ENCODE measurements at places on chromosomes 12 and 14.
A peak's percentile ranks its signal among the peaks of the same experiment; 100 is the strongest.

DNA sequence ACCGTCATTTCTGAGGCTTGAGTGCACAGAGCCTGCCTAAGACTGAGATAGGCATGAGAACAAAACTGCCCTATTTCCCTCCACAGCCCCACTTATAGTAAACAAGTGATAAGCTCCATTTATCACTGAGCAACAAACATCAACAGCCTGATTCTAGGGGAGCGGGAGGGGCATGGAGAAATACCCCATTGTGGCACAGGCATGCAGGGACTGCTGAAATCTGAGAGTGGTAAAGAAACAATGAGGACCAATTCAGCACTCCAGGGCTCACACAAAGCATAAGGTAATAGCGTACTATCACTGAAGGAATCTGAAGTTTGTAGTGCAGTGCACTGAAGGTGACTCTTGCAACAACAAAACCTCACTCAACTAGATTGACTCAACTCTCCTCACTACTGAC, 186.7 kb downstream of the ANO2 start:
- no peak for DNase-seq

DNA sequence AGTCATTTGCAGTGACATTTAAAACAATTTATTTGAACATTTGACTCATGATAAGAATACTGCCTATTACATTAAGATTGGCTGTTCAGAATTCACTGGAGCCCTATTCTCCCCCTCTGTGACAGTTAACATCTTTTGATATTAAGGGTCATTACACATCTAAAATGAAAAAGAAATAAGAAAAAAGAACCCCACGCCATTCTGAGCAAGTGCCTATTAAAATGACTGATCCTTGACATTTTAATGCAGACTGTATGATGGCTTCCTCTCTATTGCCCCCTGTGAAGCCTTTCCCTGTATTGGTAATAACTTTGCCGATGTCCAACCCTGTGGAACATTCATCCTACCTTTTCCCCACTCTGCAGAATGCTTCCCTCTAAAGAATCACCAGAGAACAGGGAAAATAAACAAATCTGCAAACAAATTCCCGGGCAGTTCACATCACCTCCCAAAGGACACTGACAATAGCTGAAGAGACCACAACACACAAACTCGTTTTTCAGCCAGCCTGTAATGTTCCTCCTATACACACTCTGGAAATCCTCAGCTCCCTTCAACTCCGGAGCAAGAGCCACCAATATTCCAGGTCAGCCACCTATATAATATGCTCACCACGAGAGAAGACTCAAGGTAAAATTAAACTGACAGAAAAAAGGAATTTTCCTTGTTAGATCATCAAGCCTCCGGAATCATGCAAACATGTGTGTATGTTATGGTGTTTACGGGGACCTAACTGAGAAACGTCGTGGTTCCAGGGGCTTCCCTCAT, 2.1 kb downstream of the NIN start:
- DNase-seq = peak; percentile 36

DNA sequence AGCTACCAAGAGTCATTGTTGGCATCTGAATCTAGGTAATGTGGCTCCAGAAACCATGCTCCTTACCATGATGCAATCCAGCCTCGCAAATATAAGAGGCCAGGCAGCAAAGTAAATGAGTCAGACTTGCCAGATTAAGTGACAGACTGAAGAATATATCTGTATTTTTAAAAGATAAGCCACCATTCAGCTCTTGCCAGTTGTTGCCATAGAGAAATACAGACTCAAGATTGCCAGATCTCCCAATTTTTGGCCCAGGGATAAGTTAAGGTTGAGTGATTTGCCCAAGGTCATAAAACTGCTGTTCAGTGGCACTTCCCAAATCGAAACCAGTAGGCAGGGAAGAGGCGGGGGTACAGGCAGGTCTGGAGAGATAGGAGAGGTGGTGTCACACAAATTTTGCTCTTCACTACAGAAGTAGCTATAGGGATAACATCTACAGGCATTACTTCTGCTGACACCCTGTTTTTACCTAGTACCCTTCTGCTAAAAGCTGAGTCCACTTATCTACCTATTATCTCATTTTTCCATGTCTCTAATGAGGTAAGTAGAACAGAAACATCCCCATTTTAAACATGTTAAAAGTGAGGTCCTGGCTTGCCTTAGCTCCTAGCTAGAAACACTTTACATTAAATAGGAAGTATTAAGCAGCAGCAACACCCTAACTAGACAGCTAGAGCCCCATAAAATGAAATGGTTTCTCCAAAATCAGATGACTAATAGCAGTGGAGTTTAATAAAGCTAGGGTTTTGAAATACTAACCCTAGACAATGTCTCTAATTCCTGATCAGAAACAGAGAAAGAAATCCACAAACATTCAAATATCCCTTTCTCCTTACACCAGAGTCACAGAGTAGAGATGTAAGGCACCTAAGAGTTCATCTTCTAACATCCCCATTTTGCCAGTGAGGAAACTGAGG, 19.5 kb downstream of the DCAF5 start:
- no peak for DNase-seq

GRCh38 chr12:124940393-124941169, 26.1 kb upstream of the UBC start:
- DNase-seq = no peak

GRCh38 chr12:79067977-79068376, 203.4 kb downstream of the SYT1 start:
- DNase-seq = no peak

DNA sequence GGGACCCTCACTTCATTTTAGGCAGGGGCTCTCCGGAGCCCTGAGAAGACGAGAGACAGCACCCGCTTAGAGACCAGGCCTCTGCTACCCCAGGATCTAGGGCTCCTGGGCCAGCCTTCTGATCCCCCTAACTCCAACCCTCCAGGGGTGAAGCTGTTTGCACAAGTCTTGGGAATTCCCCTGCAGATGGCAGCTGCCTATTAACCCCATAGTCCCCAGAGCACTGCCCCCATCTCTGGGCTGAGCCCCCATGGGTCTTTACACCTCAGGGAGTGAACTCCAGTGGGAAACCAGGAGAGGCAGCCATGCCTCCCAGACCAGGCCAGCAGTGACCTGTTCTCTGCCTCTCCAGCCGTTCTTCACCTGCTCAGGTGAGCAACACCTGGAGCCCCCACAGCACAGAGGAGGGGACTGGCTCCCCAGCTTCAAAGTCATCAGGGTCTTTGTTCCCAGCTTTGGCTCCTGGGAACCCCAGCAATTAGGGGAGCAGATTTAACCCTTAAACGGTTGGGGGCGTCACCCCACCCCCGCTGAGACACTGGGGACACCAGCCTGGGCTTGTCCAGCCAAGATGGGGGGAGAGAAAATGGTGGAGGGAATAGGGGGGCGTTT, 2.3 kb downstream of the WNT10B start:
- DNase-seq = no peak

GRCh38 chr12:112450725-112451124, 32.0 kb downstream of the PTPN11 start:
- DNase-seq = no peak

DNA sequence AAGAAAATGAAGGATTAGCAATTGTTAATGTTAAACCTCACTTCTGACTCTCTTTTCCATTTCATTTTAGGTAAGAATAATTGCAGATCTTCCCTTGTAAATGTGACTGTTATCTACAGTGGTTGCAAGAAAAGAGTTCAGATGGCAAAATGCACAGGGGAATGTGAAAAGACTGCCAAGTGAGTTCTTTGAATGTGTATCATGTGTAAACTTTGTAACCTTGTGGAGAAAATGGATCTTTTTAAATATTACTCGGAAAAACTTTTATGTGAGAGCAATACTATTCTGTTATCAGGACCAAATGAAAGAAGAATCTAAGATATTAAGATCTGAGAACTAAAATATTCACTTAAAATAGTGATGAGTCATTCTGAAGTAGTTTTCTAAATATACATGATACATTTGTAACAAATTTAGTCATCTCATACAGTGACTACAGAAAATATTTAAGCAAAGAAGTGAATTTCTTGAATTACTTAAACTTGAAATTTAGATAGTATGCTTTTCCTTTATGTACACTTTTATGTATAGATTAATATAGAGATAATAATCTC, 122.5 kb upstream of the CNTN1 start:
- DNase-seq = no peak

GRCh38 chr14:89121968-89122620, 294.9 kb downstream of the FOXN3 start:
- no peak for DNase-seq

GRCh38 chr14:76500480-76500879, 124.5 kb downstream of the ESRRB start:
- no peak for DNase-seq

GRCh38 chr14:50530358-50530757, 2.0 kb downstream of the MAP4K5 start:
- DNase-seq = no peak

- DNase-seq = peak; percentile 94
Measured at GRCh38 chr14:21476523-21476924, 235 bp downstream of the RAB2B start.

- no peak for DNase-seq
Measured at GRCh38 chr14:101878211-101878821, 86.1 kb upstream of the DYNC1H1 start.

GRCh38 chr14:85483652-85484051, 46.3 kb upstream of the FLRT2 start:
- no peak for DNase-seq

GRCh38 chr14:43786066-43786762, 720.9 kb downstream of the FSCB start:
- DNase-seq = no peak
